ENCODE measurements at places on chromosomes 1 and 21.

DNA sequence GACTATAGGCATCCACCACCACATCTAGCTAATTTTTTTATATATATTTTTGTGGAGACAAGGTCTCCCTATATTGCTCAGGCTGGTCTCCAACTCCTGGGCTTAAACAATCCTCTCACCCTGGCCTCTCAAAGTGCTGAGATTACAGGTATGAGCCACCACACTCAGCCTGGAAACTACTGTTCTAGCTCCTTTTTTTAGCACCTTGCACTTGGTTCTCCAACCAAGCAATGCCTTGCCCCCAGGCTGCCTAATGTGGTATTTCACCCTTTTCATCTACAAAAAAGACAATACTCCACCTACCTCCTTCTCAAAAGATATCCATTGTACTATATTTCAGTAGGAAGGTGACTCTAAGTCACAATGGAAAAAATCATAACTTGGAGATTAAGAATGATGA is 6.7 kb downstream of the ARNT start:
- DNase-seq: no peak

DNA sequence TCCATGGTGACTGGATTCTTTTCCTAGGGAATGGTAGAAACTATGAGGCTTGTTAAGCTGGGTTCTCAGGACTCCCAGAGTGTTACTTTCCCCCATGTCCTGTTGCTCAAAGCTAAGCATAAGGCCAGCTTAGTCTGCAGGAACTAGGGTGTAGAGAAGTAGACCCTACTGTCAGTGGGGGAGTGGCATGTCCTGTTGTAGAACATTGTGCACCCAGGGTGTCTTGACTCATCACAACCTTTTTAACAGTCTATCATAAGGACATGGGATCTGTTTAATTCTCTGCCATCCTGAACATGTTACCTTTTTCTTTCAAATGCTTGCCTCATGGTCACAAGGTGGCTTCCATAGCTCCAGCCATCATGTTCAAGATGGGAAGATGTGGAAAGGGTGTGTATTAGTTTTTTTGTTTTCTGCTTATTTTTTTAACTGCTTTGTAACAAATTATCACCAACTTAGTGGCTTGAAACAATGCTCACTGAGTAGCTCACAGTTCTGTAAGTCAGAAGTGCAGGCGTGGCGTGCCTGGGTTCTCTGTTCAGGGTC is 17.4 kb downstream of the OBSCN start:
- DNase-seq: no peak

DNA sequence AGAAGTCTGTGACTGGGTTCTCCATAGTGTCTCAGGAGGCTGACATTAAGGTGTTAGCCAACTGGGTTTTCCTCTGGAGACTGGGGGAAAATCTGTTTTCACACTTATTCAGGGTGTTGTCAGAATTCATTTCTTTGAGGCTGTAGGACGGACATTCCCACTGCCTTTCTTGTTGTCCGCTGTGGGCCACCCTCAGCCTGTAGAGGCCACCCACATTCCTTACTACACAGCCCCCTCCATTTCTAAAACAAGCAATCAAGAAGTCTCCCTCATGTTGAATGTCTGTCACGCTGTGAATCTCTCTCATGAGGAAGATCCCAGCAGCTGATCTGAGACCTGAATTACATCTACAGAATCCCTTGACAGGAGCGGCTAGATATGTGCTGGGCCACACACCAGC is 295.5 kb upstream of the RUNX1 start:
- DNase-seq: no peak

GRCh38 chr1:36086529-36087232 is 2.0 kb upstream of the ADPRS start:
- no peak for DNase-seq

DNA sequence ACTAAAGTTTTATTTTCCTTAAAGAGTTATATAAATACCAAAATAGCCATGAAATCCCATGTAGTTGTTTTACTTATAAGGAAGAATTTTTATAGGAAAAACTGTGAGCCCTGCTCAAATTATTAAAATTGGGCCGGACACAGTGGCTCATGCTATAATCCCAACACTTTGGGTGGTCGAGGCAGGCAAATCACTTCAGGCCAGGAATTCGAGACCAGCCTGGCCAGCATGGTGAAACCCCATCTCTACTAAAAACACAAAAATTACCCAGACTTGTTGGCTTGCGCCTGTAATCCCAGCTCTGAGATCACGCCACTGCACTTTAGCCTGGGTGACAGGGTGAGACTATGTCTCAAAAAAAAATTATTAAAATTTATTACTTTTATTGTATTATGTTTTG is 149.3 kb downstream of the MRPL39 start:
- no peak for DNase-seq

GRCh38 chr1:212797681-212798080 is 6.0 kb downstream of the TATDN3 start:
- no peak for DNase-seq

DNA sequence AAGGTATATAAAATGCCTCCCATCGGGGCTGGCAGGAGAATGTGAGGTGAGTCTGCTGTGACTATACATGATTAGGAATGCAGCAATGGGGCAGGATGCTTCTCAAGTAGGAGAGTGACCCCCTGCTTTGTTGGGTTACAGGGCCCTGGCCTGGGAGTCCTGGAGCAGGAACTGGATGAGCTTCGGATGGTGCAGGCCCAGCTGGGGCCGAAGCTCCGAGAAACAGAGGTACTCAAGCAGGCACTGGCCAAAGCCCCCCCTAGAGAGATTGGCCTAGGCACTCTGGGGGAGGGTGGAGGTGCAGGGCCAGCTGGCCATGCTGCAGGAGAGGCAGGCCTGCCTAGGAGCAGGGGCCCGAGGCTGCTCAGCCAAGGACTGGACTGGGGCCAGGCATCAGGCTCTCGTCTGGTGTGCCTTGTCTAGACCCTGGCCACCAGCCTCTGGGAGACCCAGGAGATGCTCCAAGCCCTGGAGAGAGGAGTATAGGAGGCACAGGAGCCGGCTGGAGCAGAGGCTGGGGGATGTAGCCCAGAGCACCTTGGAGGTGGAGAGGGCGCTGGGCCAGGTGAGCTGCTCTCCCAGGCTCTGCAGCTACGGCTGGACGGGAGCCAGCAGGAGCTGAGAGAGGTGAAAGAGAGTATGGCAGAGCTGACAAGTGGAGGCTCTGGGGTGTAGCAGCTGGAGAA is 32.8 kb upstream of the PKP1 start:
- DNase-seq: no peak

DNA sequence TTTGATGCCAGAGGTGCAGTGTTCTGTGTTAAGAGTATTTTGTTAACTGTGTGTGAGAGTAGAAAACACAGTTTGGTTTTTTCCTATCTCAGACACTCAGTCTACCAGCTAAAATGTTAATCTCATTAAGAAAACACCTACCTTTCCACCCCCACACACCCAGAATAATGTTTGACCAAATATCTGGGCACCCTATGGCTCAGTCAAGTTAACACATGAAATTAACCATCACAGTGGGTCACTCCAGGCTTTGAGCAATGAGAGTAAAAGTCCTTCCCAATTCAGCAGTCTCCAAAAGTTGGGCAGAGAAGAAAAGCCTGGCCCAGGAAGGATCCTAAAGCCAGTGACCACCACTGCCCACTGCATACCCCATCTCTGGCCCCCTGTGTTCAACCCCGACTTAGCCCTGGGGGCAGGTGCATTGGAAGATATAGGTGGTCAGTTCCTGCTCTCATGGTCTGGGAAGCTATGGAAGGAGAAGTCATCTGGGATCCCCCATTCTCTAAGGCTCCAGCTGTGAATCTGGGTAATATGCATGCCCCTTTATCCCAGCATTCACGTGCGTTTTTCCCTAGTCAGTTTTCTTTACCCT is 50.2 kb upstream of the CSF3R start:
- DNase-seq: no peak

GRCh38 chr1:175804561-175804960 is 61.2 kb upstream of the TNR start:
- no peak for DNase-seq

DNA sequence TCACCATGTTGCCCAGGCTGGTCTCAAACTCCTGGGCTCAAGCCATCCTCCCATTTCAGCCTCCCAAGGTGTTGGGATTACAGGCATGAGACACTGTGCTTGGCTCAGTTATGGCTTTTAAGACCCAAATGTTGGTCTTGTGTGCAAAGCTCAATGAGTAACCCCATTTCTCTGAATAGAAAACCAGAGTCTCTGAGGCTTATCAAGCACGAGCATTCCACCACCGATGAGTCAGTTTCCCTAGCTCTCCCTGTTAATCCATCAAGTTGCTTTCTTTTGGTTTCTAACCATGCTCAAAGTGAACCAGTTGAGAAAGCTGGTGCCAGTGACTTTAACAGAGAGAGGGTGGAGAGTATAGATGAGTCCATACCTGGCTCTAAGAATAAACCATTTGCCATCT is 350.9 kb upstream of the ADGRL2 start:
- no peak for DNase-seq

DNA sequence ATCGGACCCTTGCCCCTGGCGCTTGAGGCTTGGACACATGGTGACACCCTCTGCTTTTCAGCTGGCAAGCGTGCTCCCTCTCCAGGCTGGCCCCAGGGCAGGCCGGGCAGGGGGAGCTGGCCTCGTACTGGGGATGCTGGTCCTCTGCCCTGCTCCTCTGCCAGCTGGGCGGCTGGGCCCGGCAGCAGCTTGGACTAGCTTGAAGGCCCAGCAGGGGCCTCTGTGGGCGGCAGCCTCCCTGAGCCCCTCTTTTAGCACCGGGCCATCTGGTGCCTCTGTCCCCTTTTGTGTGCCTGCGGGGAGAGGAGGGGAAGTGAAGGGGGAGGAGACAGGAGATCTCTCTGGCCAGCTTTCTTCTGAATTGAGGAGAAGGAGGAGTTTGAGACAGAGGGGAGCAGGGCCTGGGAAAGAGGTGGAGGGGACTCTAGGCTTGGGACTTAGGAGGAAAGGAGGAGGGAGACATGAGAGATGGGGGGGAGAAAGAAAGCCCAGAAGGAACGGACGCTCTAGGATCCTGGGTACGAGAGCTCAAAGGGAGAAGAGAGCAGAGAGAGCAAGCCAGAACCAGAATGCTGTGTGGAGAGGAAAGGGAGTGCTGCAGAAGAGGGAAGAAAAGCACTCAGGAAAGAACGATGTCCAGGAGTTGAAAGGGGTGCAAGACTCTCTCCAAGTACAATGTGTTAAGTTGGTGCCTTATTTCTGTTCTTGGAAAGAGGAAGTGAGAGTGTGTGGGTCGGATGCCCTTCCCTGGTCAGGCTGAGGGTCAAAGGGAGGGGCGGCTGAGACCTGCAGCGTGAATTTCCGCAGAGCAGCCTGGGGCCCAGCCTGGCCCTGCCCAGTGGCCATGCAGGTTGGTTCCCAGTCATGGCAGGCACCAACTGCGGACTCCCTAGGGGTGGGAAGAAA is 40.3 kb downstream of the IER5 start:
- no peak for DNase-seq

GRCh38 chr1:61400997-61401396 is 318.6 kb downstream of the NFIA start:
- no peak for DNase-seq

DNA sequence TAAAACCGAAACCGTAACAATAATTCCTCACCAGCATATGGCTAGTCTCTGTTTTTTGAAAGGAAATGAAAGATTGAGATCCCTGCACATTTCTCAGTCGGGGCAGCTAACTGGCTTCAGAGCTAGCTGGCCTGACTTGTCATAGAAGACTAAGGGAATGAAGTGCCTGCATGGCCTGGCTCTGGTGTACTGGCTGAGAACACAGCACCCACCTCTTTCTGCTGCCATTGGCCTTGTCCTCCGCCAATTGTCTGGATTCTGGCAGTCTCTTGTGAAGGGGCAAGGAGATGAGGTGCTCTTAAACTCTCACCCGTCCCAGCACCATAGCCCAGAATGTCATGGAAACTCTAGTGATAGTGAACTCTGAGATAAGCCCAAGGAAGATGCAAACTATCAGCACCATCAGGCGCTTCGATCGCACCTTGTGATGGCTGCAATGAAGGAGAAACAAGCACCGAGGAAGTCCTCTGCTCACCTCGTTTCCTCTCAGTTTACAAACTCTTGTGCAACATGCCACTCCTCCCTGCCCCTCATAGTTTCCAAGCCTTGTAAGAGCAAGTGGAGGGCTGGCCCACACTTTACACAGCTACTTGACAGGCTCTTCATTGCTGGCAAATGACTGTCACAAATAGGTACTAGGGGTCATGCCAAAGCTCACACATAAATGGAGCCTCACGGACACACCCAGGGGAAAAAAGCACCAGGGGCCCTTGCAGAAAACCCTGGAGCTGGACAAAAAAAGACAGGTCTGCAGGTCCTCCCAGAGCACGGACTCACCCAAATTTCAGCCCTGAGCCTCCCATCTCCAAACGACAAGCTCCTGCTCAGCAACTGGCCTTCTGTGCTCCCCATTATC is 16.4 kb downstream of the INPP5B start:
- no peak for DNase-seq

DNA sequence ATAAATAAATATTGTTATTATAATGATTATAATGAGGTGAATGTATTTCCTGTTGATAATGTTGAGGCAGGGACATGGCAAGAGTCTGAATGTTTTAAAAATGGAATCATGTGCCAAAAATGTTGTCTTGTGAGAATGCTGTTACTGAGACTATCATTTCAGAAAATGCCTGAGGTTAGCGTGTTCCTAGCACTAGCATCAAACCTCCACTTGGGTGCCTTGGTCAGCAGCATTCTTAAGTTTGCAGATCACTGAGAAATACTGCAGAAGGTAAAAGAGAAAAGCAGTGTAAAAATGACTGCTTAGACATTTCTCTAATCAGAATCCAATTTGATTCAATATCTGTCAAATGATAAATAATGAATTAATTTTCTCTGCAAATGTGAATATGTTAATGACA is 50.8 kb downstream of the OLFM3 start:
- DNase-seq: no peak

DNA sequence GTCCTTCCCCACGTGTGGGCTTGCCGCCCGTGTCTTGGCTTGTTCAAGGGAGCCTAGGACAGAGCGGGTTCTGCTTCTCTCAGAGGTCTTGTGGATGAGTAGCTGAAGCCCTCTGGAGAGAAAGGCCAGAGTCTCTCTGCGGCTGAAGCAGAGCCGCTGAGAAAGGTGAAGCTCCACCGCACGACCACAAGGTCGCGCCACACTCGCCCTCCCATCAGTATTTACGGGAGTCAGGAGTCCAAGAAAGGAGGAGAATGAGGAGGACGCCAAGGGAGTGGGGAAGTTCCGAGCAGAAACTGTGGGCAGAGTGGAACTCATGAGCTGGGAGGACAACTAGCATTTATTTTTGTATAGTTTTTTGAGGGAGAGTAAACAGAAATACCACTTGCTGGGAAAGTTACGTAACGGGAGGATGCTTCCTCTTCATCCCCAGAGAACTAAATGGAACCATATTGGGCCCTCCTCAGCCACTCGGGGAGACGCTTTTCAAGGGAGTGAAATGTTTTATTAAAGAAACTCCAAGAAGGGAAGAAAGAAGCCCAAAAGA is 51.6 kb upstream of the HAO2 start:
- DNase-seq: no peak

- DNase-seq: no peak
These were observed 296.2 kb downstream of the NEGR1 start for GRCh38 chr1:71986160-71986559.

DNA sequence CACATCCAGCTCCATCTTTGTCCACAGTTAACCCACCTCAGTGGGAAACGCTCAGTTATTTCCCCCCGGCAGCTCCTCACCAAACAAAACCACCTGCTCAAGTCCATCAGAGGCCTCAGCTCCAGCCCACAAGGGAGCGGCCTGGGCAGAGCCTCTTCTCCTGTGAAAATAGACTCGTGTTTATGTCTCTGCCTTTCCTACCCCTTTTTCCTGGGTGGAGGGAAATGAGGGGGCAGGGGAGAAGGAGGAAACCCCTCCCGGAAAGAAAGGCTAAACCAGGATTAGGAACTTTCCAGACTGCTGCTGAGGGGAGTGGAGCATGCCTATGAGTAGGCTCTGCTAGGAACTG is 81.6 kb downstream of the PAX7 start:
- no peak for DNase-seq

All from thymus (tissue), 14 donors.